ENCODE measurements at places on chromosomes 11 and 22.

DNA sequence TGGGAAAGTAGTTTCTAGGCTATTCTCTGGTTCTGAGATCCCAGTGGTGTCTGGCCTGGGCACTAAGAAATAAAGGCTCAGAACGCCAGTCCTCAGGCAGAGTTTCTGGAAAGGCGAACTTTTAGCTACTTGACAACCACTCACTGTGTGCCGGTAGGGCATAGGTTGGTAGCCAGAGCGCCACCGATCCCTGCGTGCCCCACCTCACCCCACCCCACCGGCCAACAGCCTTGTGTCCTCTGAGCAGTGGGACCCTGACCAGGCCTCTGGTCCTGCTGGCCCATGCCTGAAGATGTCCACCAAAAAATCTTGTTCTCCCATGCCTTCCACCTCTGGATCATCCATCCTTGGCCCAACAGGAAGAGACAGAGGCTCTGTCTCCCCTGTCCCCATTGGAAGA lies 118.0 kb downstream of the FEZ1 start:
- DNase-seq, result no peak

GRCh38 chr11:43987384-43988039 lies 45.1 kb downstream of the C11orf96 start:
- DNase-seq, result peak; percentile 54

DNA sequence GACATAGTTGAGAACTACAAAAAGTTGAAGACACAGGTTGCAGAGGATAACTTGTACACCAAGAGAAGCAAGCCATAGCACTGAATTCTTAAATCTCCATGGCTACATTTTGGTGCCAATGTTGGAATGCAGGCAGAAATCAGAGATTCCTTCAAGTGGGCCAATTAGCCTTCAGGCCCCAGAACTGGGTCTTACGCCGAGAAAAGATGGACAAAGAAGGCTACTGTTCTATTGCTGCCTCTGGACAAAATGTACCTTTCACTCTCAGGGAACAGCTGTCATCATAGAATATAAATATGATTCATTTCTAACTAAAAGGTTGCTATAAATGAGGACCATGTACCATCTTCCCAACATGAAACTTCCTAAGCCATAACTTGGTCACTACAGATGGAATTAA lies 13.7 kb downstream of the TMEM216 start:
- peak; percentile 78 for DNase-seq

- DNase-seq, result no peak
These were observed 9.2 kb upstream of the GAS2 start for GRCh38 chr11:22657101-22657694.

DNA sequence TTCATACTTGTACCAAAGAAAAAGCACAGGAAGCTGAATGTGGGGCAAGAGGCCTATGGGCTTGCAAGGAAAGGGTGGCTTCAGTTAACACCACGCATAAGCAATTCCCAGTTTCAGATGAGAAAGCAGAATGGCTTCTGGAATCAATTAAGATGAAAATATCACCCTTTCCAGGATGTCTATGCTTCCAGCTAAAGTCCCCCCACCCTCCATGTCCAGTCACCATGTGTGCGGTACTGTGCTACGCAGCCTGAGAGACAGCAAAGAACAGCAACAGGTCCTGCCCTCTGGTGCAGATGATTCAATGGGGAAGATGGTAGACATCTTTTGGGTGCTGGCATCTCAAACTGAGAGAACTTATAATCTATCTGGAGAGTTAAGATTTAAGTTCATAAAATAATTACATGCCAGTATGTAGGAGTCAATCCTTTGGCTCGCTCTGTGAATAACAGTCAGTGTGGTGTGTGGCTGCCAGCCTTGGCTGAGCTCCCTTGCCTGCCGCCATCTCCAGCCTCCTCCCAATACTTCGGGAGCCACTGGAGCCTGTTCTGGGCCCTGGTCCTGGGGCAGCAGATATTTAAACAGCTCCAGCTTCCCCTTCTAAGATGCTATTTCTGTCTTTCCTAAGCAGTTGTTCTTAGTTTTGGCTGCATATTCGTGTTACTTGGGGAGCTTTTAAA lies 44.5 kb downstream of the ME3 start:
- peak; percentile 54 for DNase-seq

DNA sequence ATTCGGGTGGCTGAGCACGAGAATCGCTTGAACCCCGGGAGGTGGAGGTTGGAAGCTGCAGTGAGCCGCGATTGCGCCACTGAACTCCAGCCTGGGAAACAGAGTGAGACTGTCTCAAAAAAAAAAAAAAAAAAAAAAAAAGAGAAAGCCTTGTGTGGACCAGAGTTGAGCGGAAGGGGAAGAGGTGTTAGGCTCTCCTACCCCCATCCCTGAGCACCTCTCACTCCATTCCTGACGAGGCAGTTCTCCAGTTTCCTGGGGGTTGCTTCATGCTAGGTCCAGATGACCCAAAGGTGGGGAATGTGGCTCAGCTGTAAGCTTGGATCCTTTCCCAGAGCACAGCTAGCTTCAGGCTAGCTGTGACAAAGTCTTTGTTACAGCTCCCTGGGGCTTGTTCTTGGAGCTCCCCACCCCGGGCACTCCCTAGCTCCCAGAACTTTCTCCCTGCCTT lies 8.8 kb upstream of the DNAL4 start:
- DNase-seq, result no peak

GRCh38 chr11:18533365-18533764 lies 6.6 kb upstream of the TSG101 start:
- no peak for DNase-seq

- DNase-seq, result no peak
These were observed 25.2 kb upstream of the TEF start for GRCh38 chr22:41356430-41357028.

DNA sequence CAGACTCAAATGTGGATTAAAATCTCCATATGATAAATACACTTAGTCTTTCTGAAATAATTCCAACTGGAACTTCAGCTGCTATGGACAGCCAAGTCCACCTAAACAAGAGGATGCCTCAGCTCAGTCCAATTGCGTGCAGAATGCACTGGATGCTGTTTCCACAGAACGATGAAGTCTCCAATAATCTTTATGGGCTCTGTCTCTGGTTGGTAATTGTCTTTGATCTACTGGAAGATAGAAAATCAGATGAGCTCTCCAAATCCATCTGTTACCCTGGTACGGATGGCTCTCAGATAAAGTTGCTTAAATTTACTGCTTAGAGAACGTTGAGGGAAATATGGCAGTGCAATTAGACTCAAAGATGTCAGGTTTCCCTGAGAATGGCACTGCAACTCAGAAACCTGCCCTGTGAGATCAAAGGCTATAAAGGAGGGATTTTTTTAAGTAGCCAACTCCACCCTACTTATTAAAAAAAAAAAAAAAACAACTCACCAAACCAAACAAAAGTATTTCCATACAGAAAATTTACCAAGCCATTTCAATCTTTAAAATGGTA lies 859 bp upstream of the BIRC3 start:
- DNase-seq, result no peak

DNA sequence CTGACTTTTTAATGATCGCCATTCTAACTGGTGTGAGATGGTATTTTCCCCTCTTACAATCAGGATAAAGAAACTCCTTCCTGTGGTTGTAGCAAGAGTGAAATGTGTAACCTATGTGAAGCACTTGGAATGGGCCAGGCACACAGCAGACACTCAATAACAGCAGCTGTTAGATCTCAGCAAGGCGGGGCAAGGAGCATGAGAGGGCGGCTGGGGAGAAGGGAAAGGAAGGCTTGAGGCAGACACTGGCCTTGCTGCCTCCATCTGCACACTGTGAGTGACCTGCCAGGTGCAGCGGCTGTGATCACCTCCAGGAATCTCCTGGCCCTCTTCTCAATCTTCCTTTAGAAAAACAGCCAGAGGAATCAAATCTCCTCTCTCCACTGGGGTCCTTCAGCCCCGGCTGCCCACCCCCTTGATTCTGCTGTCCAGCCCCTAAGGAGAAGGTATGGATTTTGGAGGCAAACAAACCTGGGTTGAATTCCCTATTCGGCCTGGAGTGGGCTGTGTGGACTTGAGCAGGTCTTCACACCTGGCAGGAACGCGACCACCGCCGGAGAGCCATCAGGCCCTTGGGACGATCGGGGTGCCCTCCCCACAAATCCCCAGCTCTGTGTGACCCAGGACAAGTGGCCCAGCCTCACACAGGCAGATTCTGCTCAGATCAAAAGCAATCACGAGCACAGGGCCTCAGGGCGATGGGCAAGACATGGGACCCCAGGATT lies 49.0 kb downstream of the RPUSD4 start:
- no peak for DNase-seq

DNA sequence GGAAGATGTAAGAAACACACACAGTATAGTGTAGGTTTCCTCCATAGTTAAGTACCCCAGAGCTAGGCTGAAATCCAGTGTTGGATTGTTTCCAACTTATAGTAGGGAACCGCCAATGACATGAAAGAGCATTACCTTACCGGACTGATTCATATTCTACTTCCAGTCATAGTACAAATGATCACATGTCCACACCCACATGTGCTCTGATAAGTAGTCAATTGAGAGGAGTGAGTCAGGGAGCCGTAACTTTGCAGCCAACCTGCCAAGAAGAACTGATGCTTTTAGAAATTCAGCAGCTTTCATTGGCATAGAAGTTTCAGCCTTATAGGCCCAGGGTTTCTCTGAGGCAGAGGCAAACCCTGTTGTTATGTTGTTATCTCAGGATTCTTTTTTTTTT lies 240.6 kb downstream of the ETS1 start:
- no peak for DNase-seq

DNA sequence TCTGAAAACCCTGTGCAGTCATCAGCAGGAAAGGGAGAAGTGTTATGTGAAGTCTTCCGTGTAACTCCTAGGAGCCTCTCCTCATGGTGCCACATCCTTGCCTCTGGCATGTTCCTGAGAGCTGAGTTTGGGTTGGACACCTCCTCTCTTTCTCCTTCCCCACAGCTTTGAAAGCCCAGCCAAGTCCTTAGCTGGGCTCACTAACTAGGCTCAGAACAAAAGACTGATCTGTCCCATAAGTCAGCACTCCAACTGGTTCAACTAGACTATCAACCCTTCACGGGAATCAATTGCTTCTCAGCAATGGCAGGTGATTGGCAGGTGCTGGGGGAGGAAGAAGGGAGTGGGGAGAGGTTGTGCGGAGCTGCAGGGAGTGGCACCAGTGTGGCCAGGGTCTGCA lies 509.9 kb upstream of the B3GAT1 start:
- no peak for DNase-seq

DNA sequence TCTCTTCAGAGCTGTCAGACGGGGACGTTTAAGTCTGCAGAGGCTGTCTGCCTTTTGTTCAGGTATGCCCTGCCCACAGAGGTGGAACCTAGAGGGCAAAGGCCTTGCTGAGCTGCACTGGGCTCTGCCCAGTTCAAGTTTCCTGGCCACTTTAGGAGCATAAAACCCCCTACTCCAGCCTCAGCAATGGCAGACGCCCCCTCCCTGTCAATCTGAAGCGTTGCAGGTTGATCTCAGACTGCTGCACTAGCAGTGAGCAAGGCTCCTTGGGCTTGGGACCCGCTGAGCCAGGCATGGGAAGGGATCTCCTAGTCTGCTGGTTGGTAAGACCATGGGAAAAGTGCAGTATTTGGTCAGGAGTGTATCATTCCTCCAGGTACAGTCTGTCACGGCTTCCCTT lies 66.6 kb upstream of the TP53I11 start:
- no peak for DNase-seq

GRCh38 chr11:1450344-1450875 lies 36.2 kb downstream of the MOB2 start:
- DNase-seq, result no peak

DNA sequence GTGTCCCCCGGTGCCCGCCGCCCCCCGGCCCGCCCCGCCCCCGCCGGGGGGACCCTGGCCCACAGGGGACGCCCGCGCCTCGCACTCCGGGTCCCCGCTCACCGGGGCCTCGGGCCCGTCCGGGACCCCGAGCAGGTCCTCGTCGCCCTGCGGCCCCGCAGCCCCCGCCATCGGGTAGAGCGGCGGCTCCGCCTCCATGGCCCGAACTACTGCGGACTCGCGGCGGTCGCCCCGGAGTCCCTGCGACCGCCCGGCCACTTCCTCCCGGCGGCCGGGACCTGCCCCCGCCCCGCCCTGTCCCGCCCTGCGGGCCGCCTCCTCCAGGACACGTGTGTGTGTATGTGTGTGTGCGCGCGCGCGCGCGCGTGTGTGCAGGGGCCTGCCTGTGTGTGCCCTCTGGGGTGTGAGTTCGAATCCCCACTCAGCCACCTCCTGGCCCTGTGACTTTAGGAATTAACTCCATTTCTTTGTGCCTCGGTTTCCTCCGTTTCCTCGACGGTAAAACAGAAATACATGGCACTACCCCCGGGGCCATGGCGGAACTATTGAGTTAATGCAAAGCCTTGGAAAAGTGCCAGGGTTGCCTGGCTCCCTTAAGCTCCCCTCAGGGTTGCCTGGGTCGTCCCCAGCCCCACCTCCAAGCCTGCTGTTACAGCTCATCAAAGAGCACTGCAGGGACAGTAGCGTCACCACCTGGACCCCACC lies at the start of gene UNC93B1:
Gene UNC93B1, minus strand, starts transcription at position 252 of the 705 bp plus-strand sequence. Its CDS starts 54 bp downstream, at position 198.
- DNase-seq, result peak; percentile 57

DNA sequence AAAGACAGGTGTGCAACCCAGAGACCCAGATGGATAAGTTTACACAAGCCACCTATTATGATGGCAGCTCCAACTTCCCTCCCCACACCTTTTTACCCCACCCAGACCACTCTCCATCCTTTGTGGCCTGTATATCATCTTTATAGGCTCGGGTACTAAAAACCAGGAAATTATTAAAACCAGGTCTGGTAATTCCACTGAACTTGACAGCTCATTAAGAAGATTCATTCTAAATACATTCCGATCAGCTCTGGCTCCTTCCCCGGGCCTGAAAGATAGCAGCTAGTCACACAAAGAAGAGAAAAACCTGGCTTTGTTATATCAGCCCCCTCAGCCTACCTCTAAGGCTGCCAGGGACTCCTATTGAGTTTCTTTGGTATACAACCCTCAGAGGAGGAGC lies 67.9 kb upstream of the API5 start:
- no peak for DNase-seq

DNA sequence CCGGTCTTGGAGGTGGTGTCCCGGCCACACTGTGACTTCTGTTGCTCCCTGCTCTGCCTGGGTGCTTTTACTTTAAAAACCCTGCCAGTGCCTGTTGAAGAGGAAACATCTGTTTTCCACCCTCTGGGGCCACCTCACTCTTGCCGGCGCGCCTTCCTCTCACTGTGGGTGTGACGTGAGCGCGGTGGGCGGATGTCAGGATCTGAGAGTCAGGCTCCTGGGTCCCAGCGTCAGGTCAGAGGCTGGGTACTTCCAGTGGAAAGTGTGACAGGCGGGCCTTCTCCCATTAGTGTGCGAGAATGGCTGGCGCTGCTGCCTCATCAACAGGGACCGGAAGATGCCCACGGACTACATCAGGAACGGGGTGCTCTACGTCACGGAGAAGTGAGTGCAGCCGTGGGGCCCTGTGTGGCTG lies 54.2 kb downstream of the GRAMD4 start:
- DNase-seq, result peak; percentile 47

DNA sequence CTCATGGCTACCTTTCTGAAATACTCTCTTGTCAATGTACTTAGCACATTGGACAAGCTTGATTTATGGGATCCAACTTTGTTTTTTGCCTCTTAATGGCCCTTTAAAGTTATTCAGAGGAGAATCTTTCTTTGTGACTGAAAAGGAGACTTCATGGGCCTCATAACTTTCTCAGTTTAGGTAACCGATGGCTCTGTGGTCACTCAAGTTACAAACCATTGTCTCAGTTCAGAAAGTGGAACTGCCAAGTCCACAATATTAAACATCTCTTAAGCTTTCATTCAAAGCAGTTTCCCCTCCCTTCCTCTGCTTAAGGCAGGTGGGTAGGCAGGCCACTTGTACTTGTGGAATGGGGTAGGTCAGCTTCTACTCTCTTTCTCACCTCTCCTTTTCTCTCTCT lies 12.3 kb upstream of the ARL14EP start:
- no peak for DNase-seq

GRCh38 chr11:12389676-12390657 lies 12.6 kb downstream of the PARVA start:
- DNase-seq, result no peak

Measured in Ammon's horn (tissue), 1 donor.